Activated CD4-positive, alpha-beta T cell treated with anti-CD3 and anti-CD28 coated beads for 4 hours (primary cell): ENCODE measurements at places on chromosomes 2 and 18.

DNA sequence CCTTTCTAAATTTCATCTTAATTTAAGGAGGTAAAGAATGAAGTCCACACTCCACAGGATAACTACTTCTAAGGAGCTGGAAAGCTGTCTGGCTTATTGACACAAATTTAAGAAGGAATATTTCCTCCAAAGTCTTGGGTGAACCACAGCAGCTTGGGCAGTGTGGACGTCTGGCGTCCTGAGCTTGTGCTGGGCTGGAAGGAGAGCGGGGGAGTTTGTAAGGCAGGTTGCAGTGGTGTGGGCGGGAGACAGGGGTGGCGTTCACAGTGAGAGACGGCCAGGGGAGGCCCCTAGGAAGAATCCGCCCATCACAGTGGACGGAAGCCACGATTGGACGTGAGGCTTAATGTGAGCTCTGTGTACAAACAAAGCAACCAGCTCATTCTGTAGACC, 25.7 kb downstream of the ADI1 start:
- DNase-seq: no peak

DNA sequence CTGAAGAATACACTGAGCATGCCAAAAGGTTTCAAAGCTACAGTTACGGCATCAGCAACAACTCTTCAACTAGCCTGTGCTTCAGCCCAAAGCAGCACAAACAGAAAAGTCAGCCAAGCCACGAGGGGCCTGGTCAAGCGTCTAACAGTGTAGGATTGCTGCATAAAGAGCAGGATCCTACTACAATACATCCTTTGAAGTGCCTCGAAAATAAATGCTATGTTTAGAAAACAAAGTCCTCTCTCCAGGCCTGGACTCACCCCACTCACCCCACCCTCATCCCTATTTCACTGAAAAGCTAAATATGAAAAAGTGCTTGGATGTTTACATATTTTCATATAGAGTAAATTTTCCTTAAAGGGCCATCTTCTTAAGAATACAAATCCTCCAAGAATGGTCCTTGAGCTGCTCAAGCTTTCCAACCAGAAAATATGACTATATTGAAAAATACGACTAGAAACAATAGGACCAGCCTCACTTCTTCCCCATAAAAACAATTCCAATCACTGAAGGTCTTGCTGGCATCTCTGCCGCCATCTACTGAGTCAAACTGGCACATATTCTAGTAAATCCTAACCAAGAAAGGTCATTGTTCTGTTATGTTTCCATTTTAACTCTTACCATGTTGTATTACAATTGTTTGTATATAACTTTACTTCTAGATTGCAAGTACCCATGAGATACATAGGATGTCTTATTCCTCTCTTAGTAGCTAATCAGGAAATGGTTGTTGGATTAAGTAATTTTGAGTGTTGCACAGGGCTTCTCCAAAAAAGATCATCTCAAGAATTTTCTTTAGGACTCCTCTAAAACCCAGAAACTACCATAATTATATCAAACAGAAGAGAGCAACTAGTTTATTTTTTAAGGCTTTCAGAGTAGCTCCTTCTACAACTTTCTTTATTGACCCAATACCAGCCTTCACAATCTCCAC, 63.6 kb downstream of the CLHC1 start:
- peak; percentile 30 for DNase-seq

DNA sequence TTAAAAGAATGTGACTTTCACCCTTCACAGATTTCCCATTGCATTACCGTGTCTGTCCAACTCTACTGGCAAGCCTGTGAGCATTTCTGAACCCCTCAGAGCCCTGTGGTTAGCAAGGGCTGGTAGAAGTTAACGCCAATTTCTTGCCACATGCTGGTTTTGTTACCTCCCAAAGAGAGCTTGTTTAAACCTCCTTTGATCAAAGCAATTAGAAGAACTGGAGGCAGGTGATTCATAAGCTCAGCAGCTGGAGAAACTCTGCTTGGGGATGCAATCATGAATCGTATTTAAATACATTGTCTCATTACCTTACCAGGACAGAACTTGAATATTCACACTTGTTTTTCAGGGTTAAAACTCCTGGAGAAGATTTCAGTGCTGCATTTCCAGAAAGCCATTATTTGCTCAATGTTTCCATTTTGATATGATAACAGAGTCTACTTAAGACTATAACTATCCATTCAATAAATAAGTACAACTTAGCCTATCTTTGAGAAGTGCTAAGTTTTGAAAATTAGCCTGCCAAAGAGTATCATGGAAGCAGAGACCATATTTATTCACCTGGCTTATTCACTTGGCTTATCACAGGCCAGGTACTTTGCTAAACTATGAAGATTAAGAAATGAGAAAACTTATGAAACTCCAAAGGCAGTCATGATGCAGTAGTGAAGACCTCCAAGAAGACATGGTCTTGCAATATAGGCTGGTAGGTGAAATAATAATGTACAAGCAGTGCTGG, 292.8 kb downstream of the INSIG2 start:
- no peak for DNase-seq

GRCh38 chr18:32439802-32440201, 30.9 kb downstream of the GAREM1 start:
- DNase-seq: no peak

- DNase-seq: no peak
These were observed 9.6 kb downstream of the CDH7 start for GRCh38 chr18:65760457-65760856.

- DNase-seq: peak; percentile 36
These were observed 395.4 kb upstream of the ACVR2A start for GRCh38 chr2:147449323-147449991.

DNA sequence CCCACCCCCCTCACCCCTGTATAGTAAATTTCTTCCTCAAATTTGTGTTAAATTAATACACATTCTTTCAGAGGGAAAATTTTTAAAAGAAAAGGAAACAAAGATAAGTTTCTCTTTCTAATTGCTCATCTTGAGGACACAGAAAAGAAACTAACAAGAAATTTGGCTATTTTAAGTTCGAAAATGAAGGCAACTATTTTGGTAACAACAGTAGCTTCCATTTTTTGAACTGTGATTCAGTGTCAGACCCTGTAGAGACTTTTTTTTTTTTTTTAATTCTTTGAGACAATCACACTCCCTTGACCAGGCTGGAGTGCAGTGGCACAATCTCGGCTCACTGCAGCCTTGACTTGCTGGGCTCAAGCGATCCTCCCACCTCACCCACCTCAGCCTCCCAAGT, 194.9 kb downstream of the SS18 start:
- DNase-seq: no peak

GRCh38 chr2:61327173-61327572, 143.7 kb downstream of the USP34 start:
- DNase-seq: no peak

GRCh38 chr18:36454848-36455458, 157.4 kb downstream of the FHOD3 start:
- no peak for DNase-seq

GRCh38 chr18:42437646-42438045, 482.6 kb downstream of the PIK3C3 start:
- DNase-seq: no peak

- DNase-seq: no peak
These were observed 362.8 kb downstream of the FBXO15 start for GRCh38 chr18:73784853-73785252.

DNA sequence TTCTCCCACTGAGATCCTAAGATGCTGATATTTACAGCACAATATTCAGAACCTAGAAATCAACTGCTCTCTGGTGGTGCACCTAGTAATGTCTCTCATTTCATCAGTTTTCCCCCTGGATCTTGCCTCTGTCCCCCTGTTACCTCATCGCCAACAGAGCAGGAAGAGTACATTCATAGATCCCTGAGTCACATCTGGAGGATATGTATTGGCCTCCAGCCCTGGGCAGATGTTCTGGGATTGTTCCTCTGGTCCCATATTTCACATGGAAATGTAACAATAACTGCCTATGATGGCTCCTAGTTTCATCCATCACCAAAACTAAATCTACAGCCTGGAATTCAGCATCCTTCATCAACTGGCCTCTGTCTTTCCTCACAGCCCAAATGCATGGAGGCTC, 278.8 kb upstream of the SLC14A2 start:
- DNase-seq: no peak

DNA sequence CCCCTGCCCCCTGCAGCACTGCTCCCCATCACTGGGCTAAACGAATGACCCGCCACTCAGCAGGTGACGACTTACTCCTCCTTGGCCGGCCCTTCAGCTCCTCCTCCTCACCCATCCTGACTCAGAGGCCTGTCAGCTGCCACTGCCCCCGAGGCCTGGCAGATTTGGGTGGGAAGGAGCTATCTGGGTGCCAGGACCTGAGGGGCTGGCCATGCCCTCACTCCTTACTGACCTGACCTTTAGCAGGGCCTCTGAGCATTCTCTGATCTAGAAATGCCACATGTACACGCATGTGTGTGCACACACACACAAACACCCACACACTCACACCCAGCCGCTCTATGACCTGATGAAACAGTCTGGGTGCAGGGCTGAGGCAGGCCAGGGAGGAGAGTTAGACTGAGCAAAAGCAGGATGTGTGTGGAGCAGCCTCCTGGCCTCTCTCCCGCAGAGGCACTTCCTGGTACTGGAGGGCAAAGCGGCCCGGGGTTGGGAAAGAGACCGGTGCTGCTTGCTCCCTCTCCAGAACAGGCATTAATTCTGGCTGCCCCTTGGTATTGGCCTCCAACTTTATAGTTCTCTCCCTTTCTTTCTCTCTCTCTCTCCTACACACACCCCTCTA, 68.0 kb downstream of the ZFP36L2 start:
- DNase-seq: peak; percentile 48

DNA sequence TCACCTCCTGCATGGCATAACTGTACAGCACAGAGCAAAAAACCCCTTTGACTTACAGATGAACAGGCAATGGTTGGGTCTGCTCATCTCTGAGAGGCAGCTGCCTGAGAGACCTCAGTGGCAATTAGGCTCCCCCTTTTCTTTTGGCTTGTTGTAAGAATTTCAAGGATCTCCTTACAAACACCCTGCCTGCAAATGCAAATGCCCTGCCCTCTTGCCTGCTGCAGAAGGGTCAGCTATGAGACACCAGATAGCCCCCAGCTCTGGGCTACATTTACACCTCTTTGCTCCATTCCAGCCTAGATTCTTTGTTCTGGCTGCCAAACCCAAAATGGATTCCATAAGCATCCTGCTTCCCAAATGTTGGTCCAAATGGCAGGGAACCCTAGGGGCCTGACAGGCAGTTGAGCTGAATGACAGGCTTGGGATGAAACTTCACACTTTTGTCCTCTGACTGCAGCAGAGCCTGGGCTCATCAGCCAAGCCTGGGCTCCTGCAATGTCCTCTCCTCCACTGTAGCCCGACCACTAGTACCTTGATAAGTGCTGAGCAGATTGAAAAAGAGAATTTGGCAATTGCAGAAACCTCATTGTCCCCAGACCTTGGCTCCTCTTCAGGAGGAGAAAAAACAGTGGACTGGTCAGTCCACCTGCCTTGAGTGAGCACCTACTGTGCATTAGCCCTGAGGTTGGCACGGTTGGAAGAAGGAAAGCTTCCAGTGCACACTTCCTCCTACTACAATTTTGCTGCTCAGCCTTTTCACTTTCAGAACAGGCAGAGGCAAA, 678.3 kb downstream of the BCL11A start:
- DNase-seq: no peak

- no peak for DNase-seq
These were observed 4.5 kb upstream of the STK11IP start for GRCh38 chr2:219593154-219593553.
